Skeletal muscle cell (primary cell): ENCODE measurements at places on chromosomes 16 and 17.

DNA sequence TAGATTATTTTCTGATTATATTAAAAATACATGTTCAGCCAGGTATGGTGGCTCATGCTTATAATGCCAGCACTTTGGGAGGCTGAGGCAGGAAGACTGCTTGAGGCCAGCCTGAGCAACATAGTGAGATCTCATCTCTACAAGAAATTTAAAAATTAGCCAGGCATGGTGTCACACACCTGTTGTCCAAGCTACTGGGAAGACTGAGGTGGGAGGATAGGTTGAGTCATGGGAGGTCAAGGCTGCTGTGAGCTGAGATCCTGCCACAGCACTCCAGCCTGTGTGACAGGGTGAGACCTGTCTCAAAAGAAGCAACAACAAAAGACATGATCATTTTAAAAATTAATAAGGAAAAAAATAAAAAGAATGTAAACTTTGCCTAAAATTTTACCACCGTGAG lies 40.7 kb downstream of the PRAC1 start:
- no peak for DNase-seq

- DNase-seq = no peak
Observed at GRCh38 chr16:52496051-52496876, 50.7 kb downstream of the TOX3 start.

DNA sequence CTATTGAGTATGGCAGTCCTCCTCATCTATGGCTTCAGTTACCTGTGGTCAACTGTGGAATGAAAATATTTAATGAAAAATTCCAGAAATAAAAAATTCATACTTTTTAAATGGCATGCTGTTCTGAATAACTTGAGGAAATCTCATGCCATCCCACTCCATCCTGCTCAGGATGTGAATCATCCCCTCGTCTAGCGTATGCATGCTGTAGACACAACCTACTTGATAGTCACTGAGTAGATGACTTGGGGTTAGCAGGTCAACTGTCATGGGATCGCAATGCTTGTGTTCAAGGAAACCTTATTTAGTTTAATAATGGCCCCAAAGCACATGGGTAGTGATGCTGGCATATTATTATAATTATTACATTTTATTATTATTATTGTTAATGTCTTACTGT lies 4.8 kb upstream of the VAC14 start:
- peak; percentile 39 for DNase-seq

- DNase-seq = no peak
Observed at GRCh38 chr16:4931381-4931780, 5.6 kb downstream of the PPL start.

DNA sequence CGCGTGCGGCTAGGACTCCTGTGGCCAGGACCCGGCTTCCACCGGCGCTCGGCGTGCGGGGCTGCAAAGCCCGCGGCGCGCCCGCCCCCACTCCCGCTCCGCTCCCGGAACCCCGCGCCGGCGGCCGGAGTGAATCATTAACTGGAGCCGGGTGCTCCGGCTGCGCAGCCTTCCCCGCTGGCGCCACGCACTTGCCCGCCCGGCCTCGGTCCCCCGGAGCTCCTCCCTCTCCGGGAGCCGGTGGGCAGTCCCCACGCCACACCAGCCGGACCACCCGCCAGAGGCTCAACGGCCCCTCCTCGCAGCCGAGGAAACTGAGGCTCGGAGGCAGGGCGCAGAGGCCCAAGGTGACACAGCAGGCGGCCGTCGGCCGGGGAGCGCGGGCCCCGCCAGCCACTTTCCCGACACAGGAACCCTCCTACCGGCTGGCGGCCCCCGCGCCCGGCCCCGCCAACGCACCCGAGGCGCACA lies 580 bp downstream of the BCAR1 start:
- DNase-seq = no peak

- DNase-seq = no peak
Observed at GRCh38 chr17:49687878-49688491, 10.1 kb upstream of the SPOP start.

- no peak for DNase-seq
Observed at GRCh38 chr17:43721537-43722268, 36.9 kb downstream of the SOST start.

GRCh38 chr16:87854053-87854906 lies 15.0 kb downstream of the SLC7A5 start:
- no peak for DNase-seq

GRCh38 chr17:44324092-44324570 lies 492 bp downstream of the SLC25A39 start:
- DNase-seq = no peak

DNA sequence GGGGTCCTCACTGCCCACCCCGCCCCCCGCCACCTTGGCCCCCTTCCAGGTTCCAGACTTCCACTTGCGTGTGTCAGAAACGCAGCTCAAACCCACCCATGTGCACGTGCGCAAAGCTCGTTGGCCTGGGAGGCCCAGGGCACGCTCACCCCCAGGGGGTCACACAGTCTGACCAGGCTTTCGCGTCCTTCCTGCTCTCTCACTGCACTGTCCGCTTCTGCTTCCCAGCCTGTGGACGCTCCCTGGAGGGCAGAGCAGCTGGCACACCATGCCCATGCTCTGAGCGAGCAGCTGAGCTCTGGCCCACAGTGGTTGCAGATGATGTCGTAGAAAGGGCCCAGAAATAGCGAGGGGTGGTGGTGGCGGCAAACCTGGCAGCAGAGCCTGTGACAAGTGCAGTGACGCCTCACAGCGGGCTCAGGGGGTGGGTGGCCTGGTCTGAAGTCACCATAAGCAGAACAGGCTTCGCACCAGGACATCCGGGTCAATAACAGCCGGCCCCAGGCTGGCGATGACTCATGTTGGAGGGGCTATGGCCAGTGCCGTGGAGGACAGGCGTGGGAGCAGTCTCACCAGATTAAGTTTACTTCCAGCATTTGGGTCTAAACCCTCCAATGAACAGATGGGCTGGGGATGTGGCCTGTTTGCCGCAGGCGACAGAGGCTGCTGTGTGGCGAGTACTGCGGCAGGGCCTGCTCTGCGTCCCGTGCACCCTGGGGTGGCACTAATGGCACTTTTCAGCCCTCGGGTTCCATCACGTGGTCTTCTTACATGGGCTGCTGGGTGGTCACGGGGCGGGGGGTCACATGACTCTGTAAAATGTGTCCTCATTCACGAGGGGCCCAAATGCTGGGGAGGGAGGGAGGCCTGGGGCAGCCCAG lies 49.0 kb downstream of the NT5M start:
- no peak for DNase-seq

DNA sequence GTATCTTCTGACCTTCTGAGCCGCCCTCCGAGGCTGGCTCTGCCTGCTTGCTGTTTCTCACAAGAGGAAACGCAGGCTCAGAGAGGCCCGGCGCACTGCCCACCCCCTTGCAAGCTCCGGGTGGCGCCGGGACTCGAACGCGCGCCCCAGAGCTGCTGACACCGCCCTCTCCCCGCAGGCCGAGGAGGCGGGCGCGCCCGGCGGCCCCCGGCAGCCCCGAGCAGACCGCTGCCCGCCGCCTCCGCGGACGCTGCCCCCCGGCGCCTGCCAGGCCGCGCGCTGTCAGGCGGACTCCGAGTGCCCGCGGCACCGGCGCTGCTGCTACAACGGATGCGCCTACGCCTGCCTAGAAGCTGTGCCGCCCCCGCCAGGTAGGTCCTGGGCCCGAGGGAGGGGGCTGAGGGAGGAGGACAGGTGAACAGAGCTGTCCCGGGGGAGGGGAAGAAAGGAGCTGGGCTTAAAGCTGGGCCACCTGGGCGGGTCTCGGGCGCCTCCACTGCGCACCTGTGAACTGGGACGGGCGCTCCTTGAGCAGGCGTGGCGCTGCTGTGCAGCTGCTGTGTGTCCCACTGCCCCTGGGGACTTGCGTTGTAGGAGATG lies 18.2 kb downstream of the WFDC1 start:
- no peak for DNase-seq

- no peak for DNase-seq
Observed at GRCh38 chr17:35660902-35661301, 70.5 kb upstream of the RASL10B start.

GRCh38 chr17:74840989-74841666 lies 18.6 kb downstream of the GRIN2C start:
- DNase-seq = no peak

DNA sequence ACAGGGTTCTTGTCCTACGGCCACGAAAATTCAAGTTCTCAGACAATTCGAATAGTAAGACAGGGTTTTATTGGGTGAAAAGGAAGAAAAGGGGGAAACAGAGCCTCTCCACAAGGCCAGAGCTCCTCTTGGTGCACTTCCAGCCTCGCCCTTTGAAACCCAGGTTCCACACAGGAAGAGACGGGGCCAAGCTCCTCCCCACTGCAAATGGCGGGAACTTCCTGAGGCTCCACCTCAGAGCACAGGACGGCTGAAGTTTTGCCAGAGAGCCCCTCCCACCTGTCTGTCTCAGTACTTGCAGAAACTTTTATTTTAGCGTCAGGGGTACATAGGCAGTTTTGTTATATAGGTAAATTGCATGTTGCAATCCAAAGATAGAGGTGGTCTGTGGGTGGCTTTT lies 165.7 kb upstream of the CDH8 start:
- no peak for DNase-seq

DNA sequence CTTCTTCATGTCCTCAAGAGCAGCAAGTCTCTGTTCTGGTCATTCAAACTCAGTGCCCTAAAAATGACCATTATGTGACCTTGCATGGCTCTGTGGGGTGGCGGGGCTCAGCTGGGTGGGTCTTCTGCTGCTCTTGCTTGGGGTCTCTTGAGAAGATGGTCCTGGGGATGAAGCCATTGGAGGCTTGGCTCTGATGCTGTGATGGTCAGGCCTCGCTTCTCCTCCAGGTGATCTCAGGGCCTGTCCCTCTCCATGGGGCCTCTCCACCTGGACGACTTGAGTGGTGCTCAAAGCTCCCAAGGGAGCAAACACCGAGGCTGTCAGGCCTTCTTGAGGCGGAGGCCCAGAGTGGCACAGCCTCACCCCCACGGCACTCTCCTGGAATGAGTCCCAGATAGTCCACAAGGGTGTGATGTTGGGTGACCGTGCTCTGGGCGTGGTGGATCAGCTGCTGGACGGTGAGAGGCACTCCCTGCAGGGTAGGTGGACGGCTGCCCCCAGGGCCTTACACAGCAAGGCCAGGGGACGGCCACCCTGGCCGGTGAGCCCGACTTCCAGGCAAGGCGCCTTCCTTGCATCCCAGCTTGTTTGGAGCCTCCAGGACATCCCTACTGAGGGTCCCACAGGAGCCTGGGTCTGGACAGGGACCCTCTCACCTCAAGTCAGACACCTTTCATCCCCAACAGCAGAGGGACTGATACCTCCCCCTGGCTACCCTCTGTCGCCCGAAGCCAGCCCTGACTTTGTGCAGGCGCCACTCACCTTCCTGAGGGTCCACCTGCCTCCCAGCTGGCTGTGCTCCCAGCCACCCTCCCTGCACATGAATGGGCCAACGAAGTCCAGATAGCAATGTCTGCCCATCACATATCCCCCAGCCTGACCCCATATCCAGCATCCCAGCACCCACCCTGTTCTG lies 48.7 kb downstream of the USP22 start:
- DNase-seq = no peak

DNA sequence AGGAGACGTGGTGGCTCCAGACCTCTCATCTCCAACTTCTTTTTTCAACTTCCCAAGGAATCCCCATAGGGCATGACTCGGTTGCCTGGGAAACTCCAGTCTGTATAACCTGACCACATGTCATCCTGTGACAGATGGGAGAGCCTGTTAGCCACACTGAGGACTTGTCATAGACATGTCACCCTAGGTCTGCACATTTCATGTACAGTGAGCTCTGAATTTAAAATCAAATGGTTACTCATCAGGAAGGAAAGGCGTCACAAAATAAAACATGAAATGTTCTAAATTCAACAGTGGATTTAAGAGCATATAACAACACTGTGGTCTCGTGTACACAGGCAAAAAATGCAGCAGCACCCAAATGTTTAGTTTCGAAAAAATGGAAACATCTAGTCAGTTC lies 22.2 kb upstream of the ADAMTS18 start:
- no peak for DNase-seq

DNA sequence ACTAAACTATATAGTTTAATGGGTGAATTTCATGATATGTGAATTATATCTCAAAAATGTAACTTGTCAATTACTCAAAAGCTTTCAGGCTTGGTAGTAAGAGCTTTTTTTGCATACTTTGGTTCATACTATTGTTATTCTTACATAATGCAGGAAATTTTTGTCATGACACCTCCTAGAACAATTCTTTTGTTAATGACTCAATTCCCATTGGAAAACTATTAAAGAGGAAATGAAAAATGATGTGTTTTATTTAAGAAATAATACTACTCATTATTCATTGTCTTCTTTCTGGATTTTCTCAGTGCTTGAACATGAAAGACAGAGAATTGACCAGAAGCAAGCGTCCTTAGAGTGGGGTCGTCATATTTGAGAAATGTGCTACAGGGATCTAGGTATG lies 196.4 kb upstream of the KCNJ16 start:
- DNase-seq = no peak

- DNase-seq = no peak
Observed at GRCh38 chr16:84604477-84605013, 13.3 kb downstream of the COTL1 start.

GRCh38 chr17:49407981-49408501 lies 6.6 kb downstream of the PHB1 start:
- DNase-seq = peak; percentile 21

DNA sequence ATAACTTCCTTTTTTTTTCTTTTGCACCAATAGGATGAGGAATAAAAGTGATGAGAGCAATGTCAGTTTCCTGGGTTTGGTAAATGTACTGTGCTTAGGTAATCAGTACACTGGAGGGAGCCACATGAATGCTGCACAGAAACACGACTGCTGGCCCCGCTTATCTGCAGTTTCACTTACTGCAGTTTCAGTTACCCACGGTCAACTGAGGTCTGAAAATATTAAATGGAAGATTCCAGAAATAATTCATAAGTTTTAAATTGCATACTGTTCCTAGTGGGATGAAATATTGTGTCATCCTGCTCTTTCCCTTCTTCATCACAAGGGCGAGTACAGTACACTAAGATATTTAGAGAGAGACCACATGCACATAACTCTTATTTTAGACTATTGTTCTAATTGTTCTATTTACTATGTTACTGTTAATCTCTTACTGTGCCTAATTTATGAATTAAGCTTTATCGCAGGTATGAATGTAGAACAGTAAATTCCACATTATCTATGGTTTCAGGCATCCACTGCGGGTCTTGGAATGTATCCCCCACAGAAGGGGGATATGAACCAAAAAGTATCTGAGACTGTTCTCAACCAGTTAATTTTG lies 6.4 kb upstream of the LGALS3BP start:
- no peak for DNase-seq
